ENCODE measurements at places on chromosomes 12 and 14.
A peak's percentile ranks its signal among the peaks of the same experiment; 100 is the strongest.

DNA sequence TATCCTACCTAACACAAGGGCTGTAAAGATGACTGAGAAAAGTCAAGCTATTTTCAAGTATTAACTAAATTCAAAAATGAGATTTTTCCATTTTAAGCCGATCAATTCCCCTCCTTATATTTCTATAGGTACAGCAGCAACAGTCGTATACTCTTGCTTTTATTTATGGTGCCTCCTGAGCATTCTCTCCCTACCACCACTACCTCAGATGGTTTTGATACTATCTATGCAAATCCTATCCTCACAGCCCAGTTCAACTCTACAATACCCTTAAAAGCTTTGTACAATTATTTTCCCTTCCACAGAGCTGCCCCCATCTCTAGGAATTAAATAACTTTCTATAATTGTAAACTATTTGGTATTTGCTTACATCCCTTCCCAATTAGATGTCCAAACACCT, 52.1 kb downstream of the GALC start:
- DNase-seq, result no peak
- H3K4me1 ChIP-seq, result peaks cover 5% of the 10 kb centered on the region
- H3K36me3 ChIP-seq, result peaks cover 14% of the 10 kb centered on the region
- H3K4me3 ChIP-seq, result no peak overlapping the region
- no peak overlapping the region for H3K27ac ChIP-seq
- H3K27me3 ChIP-seq, result no peaks in the 10 kb centered on the region

DNA sequence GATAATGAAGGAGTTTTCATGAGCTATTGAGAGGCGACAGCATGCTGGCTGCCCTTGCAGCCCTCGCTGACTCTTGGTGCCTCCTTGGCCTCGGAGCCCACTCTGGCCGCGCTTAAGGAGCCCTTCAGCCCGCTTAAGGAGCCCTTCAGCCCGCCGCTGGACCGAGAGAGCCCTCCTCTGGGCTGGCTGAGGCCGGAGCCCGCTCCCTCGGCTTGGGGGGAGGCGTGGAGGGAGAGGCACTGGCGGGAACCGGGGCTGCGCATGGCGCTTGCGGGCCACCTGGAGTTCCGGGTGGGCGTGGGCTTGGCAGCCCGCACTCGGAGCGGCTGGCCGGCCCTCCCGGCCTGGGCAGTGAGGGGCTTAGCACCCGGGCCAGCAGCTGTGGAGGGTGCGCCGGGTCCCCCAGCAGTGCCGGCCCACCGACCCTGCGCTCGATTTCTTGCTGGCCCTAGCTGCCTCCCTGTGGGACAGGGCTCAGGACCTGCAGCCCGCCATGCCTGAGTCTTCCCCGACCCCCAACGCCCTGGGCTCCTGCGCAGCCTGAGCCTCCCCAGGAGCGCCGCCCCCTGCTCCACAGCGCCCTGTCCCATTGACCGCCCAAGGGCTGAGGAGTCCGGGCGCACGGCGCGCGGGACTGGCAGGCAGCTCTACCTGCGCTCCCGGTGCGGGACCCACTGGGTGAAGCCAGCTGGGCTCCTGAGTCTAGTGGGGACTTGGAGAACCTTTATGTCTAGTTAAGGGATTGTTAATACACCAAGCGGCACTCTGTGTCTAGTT, 20.1 kb upstream of the PAWR start:
- H3K4me3 ChIP-seq, result no peak overlapping the region
- DNase-seq, result no peak
- no peaks in the 10 kb centered on the region for H3K36me3 ChIP-seq

DNA sequence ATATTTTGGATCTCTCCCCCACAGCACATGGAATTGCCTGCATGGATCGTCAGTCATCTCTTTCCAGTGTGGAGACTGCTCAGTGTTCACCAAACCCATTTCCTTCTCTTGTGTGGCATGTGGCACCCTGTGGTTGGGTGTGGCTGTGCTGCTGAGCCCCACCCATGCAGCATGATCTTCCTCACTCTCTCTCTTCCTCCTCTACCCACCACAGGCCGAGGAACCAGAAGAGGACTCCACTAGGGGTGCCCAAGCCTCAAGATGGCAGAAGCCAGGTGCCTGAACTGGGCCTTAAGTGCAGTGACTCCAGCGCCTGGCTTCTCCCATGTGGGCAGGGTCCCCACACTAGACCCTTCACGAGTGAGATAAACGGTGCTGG, 66.8 kb upstream of the GPR68 start:
- peak overlapping the region; percentile 90 for H3K27ac ChIP-seq
- no peaks in the 10 kb centered on the region for H3K27me3 ChIP-seq
- peak overlapping the region; percentile 52 for H3K4me3 ChIP-seq
- H3K4me1 ChIP-seq, result peaks cover 77% of the 10 kb centered on the region
- peaks cover 91% of the 10 kb centered on the region for H3K36me3 ChIP-seq
- peak; percentile 80 for DNase-seq

- H3K4me1 ChIP-seq, result no peaks in the 10 kb centered on the region
- no peak overlapping the region for H3K4me3 ChIP-seq
- no peaks in the 10 kb centered on the region for H3K36me3 ChIP-seq
- H3K27me3 ChIP-seq, result no peaks in the 10 kb centered on the region
- no peak overlapping the region for H3K27ac ChIP-seq
Observed at GRCh38 chr12:130405332-130405731, 67.6 kb downstream of the PIWIL1 start.

- no peaks in the 10 kb centered on the region for H3K4me1 ChIP-seq
- no peak overlapping the region for H3K27ac ChIP-seq
- no peaks in the 10 kb centered on the region for H3K36me3 ChIP-seq
- H3K4me3 ChIP-seq, result no peak overlapping the region
- DNase-seq, result no peak
- no peaks in the 10 kb centered on the region for H3K27me3 ChIP-seq
Observed at GRCh38 chr12:71162832-71163763, 5.3 kb upstream of the TSPAN8 start.

DNA sequence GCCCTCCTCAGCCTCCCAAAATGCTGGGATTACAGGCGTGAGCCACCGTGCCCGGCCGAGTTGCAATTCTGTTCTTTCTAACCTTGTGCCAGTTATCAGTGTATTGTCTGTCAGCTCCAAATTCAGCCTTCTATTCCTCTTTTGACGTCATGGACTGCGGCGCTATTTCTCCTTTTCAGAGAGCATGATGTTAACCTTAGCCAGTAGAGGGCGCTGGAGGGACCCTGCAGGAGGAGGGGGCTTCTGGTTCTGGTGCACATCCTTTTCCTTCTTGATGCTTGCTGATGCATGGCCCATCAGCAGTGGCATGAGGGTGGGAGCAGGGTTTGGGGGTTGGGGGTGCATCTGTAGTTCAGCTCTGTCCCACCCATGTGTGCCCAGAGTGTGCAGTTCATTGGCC, 179.3 kb upstream of the RMST start:
- no peaks in the 10 kb centered on the region for H3K4me1 ChIP-seq
- H3K36me3 ChIP-seq, result no peaks in the 10 kb centered on the region
- H3K4me3 ChIP-seq, result no peak overlapping the region
- peaks cover 6% of the 10 kb centered on the region for H3K27me3 ChIP-seq
- no peak overlapping the region for H3K27ac ChIP-seq

DNA sequence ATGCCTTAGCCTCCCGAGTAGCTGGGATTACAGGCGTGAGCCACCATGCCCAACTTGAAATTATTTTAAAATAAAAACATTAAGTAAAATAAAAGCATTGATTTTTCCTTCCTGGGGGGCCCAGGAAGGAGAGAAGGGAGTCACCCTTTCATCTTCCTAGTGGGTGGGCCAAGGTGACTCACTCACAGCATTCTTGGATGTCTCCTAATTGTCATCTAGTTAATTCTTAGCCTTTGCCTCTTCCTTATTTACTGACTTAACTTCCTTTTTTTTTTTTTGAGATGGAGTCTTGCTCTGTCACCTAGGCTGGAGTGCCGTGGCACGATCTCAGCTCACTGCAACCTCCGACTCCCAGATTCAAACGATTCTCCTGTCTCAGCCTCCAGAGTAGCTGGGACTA, 29.2 kb downstream of the TMEM120B start:
- H3K36me3 ChIP-seq, result no peaks in the 10 kb centered on the region
- no peak overlapping the region for H3K4me3 ChIP-seq
- no peak for DNase-seq

DNA sequence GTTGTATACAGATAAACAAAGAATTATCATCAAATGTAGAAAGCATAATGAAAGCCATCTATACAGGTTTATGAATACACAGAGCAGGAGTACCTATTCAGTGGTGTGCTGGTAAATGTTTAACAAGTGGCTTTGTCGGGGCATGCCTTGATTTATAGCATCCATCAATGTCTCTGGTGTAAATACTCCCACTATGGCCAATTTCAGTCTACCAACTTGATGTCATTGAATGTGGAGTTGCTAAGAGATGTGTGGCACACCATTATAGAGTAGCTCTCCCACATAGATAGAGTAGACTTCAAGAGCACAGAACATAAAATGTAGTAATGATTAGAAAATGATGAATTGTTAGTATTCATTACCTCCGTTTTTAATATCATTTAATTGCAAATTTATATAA, 9.3 kb downstream of the GRIP1 start:
- no peaks in the 10 kb centered on the region for H3K4me1 ChIP-seq
- H3K4me3 ChIP-seq, result no peak overlapping the region
- H3K27me3 ChIP-seq, result peaks cover 7% of the 10 kb centered on the region
- no peaks in the 10 kb centered on the region for H3K36me3 ChIP-seq
- no peak for DNase-seq

DNA sequence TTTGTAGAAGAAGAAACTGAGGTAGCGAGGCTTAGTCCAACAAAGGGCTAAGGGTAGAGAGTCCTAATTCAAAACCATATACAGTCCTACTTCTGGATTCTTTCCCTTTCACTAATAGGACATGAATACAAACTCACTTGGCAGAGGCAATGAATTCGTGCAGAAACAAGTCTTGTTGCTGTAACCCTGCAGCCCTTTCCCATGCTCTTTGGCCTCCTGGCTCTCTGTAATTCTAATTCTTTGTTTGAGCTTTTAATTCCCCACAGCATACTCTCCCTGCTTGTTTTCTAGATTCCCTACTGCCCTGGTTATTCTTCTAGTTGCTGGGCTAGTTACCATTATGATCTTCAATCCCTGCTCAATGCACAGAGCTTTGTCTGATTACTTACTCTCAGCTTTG, 381.4 kb downstream of the ETNK1 start:
- H3K4me3 ChIP-seq, result no peak overlapping the region
- no peaks in the 10 kb centered on the region for H3K27me3 ChIP-seq
- no peaks in the 10 kb centered on the region for H3K36me3 ChIP-seq
- H3K27ac ChIP-seq, result no peak overlapping the region
- no peaks in the 10 kb centered on the region for H3K4me1 ChIP-seq
- DNase-seq, result no peak

DNA sequence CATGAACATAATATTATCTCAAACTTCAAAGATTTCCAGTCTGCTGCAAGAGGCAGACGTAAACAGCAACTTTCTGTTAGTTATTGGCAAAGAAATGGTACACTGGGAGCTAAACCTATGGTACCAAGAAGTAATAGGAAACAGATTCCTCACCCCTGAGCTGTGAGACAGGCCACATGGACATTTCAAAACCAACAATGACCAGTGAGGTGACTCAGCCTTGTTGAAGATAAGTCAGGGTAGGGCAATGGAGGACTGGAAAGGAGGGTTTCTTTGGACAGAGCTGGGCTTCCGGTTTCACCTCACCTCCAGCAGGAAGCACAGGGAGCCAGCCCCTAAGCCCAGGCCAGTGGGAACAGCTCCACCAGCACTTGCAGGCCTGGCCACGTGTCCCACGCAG, 1320.5 kb downstream of the AACS start:
- no peak overlapping the region for H3K27ac ChIP-seq
- H3K4me3 ChIP-seq, result no peak overlapping the region
- DNase-seq, result no peak
- no peaks in the 10 kb centered on the region for H3K27me3 ChIP-seq

- H3K36me3 ChIP-seq, result no peaks in the 10 kb centered on the region
- no peak overlapping the region for H3K4me3 ChIP-seq
- H3K27me3 ChIP-seq, result no peaks in the 10 kb centered on the region
Observed at GRCh38 chr12:62694632-62695031, 228.0 kb downstream of the MON2 start.

DNA sequence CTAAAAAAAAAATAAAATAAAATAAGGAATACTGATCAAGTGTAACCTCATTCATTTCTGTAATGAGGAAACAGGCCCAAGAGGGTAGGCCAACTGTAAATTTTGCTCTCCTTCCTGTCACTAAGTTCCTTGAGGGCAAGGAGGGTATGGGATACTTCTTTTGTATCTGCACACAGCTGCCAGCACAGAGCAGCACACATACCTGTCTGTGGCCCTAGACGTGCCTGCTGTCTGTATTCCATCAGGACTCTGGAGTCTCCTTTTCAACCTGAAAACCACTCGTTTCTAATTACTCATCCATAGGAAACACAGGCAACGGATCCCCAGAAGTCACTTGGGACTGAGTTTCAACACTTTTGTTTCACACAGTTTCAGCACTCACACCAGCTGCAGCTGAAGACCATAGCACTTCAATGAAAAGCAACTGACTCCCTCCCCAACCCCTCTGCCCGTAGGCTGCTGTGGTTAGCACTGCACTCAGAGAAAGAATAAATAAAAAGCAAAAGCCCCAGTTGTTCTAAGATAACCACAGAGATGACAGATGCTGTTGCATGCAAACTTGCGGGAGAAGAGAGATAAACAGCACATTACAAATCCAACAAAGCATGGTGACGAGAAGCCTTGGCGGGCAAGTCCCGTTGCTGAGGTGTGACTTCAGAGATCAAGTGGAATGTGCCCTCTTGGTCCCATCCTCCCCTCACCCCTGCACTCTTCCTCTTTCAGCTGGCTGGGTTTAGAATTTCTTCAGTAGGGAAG, 24.9 kb downstream of the CRACR2A start:
- peak; percentile 66 for DNase-seq
- peak overlapping the region; percentile 92 for H3K27ac ChIP-seq
- H3K4me3 ChIP-seq, result peak overlapping the region; percentile 53
- peaks cover 69% of the 10 kb centered on the region for H3K36me3 ChIP-seq

- H3K27me3 ChIP-seq, result no peaks in the 10 kb centered on the region
- no peak overlapping the region for H3K4me3 ChIP-seq
- H3K36me3 ChIP-seq, result no peaks in the 10 kb centered on the region
- H3K27ac ChIP-seq, result no peak overlapping the region
- H3K4me1 ChIP-seq, result no peaks in the 10 kb centered on the region
- DNase-seq, result no peak
Observed at GRCh38 chr12:39239490-39240486, 203.1 kb downstream of the KIF21A start.

- peaks cover 27% of the 10 kb centered on the region for H3K36me3 ChIP-seq
- no peak for DNase-seq
- H3K27me3 ChIP-seq, result no peaks in the 10 kb centered on the region
Observed at GRCh38 chr12:124952801-124953200, 36.1 kb downstream of the DHX37 start.

DNA sequence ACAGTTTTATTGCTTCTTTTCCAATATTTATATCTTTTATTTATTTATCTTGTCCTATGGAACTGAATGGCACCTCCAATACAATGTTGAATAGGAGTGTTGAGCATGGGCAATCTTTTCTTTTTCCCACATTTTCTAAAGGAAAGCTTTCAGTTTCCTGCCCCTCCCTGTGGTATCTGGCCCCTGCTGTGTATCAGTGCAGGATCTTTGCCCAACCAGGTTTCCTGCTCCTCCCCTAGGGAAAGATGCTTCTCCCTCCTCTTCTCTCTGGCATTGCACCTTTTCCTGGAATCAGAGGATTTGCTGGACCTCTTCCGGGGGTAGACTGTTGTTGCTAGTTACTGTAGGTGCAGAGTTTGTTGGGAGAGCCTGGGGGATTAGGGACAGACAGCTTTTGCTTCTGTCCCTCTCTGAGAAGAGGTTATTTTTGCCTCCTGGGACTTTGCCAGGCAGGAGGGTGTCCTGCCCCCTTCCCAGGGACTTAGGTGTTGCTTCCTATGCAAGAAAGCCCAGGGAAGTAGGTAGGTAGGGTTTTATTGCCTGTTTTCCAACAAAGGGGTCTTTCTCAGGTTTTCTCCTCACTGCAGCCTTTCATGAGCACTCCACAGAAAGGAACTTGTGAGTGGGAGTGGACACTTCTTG, 67.6 kb downstream of the POLR3B start:
- DNase-seq, result no peak
- H3K4me3 ChIP-seq, result no peak overlapping the region
- H3K27ac ChIP-seq, result no peak overlapping the region
- no peaks in the 10 kb centered on the region for H3K36me3 ChIP-seq
- H3K27me3 ChIP-seq, result no peaks in the 10 kb centered on the region
